Stimulated activated CD4-positive, alpha-beta T cell treated with anti-CD3 and anti-CD28 coated beads, Interleukin-15, amount 100 ng/mL, for 1 hour (primary cell): ENCODE measurements at places on chromosomes 5 and 9.

DNA sequence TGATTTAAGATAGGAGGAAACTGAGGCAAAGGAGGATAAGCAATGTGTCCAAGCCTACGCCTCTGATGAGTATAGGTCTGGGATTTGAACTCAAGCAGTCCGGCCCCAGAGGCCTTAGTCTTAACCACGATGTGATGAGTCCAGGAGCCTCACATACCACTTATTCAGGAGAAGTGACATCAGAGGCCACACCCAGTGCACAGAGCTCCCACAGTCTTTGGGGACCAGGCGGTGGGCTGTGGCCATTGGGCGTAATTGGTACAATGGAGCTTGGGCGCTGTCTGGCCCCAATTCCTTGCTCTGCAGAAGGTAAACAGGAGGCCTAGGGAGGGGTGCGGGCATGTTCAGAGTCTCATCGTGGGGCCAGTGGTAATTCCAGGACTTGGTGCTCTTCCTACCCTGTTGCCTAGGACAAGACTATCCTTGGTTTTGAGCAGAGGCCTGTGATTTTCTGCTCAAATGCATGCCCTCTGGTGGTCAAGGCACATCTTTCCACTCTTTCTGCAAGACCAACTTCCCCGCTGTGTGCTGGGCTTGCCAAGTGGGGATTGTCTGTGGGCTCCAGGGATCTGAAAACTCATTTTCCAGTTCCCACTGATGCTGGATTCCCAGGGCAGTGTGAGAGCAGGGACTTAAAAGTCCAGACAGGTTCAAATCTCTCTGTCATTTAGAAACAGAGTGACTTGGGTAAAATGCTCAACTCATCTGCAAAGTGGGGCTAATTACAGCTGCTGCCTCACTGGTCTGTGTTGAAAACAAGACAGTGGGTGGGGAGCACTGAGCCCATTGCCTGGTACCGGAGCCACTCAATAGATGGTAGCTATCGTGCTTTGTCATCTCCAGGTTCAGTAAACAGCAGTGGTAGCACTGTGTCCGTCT, 15.8 kb downstream of the NDST1 start:
- DNase-seq, result no peak

- no peak for DNase-seq
These were observed 199.2 kb upstream of the ANKRD55 start for GRCh38 chr5:56432321-56432720.

DNA sequence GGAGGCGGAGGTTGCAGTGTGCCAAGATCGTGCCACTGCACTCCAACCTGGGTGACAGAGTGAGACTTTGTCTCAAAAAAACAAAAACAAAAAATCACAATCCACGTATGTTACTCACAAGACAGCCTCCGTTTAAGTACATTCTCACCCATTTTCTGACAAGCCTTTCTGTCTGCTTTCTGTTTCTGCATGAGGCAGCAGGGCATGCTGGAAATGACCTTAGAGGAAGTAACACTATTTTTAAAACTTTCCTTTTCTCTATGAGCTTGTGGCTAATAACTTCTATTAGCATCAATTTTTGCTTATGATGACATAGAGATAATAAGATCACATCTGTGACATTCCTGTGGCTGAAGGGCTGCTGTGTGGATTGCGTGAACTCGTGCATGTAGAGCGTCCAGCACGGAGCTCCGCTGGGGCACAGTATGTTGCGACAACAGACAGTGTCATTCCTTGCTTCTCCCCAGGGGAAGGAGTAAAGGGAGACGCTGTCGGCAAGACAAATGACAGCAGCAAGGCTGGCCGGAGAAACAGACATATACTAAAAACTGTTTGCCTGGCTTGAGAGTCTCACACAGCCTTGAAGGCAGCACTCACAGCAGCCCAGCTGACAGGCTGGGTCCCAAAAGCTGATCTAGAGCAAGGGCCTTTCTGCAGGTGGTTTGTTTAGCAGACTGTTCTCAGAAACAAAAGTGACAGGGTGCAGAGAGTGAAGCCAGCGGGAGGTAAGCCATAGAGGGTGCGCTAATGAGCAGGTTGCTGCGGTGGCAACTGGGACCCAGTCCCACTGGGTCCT, 1.6 kb downstream of the BTNL3 start:
- no peak for DNase-seq

DNA sequence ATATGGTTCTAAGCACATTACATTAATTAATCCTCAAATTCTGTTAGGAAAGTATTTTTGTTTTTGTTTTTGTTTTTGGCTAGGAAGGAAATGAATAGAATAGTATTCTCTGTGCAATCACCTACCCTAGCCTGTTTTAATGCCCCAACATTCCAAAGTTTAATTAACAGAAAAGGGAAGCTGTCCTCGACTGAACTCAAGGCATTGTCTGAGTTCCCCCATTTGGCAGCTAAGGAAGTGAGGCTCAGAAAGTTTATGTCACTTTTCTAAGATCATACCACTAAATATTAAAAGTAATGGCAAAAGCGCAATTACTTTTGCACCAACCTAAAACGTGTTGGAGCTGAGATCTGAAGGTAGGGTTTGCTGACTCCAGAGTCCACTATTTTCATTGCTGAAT, 59.8 kb downstream of the FGF1 start:
- no peak for DNase-seq

DNA sequence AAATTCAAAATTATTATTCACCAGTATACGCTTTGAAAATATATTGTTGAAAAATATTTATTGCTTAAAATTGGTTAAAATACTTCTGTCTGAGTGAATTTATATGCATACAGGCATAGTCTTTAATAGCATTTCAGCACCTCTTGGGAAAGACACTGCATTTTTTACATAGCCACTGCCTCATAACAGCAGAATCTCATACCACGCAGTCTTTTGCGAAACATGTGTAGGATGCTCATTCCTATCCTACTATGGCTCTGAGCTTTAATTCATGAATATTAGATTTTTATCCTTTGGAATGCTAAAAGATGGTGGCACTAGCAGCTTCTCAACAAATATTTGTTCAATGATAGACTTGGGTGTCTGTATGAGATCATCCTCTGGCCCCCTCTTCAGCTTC, 94.0 kb upstream of the SH3GL2 start:
- DNase-seq, result no peak

DNA sequence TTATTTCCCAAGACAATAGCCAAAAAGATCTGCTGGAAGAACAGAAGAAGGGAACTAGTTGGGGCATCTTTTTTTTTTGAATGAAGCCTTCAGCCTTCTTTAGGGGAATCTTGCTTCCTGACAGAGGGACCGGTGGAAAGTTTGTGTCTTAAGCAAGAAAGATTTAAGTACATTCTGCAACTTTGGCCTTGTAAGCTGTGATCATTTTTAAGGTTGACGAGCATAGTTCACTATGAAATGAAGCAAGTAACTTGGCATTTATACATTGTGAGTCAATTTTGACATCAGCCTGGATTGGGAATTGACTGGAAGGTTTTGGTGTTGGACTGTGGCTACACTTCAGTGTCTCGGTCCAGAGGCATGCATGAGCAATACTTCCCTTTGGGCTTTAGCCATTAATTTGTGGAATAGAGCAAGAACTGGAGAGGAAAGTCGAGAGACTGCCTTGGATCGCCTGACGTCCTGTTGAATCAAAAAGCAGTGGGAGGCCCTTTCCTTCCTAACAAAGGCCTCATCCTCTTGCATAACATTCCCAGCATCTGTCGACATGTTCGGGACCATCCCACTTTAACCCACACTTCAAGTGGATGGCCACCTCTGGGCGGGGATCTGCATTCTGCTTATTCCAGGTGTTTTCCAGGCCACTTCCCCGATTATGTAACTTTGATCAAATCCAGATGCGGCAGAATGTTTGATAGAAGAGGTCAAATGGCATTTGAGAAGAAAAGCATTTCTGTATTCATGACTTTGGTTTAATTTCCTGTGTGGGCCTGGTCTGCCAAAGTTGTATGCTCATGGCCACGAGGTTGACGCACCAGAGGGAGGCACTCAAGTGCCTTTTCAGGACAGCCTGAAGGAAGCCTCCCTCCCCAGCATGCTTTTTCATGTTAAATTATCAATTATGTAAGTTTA, 12.5 kb downstream of the ABL1 start:
- no peak for DNase-seq

- no peak for DNase-seq
These were observed 386.0 kb upstream of the KLF4 start for GRCh38 chr9:107875571-107875980.

DNA sequence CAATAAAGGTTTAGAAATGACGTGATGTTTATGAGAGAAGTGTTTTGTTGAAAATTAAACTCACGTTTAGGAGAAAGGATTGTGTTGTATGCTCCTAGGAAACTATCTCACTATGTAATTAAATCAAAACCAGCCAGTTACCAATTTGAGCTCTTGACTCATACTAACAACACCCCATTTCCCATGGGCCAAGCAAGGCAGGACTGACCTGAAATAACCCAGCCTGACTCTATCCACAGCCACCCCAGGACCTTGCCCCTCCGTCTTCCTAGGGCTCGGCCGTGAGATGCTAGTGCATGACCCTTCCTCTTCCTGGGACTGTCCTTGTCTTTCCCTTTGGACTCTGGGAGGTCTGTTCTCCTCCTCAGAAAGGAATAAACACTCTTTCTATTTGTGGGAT, 16.4 kb downstream of the TLR4 start:
- DNase-seq, result no peak

GRCh38 chr5:179270581-179271427, 74.5 kb downstream of the ADAMTS2 start:
- DNase-seq, result no peak

- no peak for DNase-seq
These were observed 9.7 kb downstream of the PTGER4 start for GRCh38 chr5:40689438-40689837.

GRCh38 chr5:154044581-154044980, 5.8 kb downstream of the MFAP3 start:
- DNase-seq, result no peak

- no peak for DNase-seq
These were observed 196.7 kb downstream of the SREK1 start for GRCh38 chr5:66340786-66341185.

- DNase-seq, result no peak
These were observed 206.0 kb upstream of the WWC1 start for GRCh38 chr5:168085261-168086031.

GRCh38 chr5:73103870-73104299, 16.5 kb upstream of the TMEM171 start:
- no peak for DNase-seq

- DNase-seq, result no peak
These were observed 571.8 kb upstream of the CLINT1 start for GRCh38 chr5:158430798-158431167.

DNA sequence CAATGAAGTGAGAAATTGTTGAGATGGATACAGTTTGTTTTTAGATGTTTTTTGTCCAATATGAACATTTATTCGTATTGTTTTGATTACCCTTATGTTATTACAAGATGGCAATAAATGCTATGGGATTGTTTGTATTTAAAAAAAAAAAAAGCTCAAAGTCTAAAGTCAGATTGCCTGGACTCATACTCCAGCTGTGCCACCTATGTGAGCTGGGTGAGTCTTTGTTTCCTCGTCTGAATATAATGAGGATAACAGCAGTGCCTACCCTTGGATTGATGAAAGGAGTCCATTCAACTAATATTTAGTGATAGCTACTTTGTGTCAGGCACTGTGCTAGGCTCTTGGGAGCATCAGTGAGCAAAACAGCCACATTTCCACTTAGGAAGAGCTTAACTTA, 14.6 kb upstream of the CCNJL start:
- no peak for DNase-seq

DNA sequence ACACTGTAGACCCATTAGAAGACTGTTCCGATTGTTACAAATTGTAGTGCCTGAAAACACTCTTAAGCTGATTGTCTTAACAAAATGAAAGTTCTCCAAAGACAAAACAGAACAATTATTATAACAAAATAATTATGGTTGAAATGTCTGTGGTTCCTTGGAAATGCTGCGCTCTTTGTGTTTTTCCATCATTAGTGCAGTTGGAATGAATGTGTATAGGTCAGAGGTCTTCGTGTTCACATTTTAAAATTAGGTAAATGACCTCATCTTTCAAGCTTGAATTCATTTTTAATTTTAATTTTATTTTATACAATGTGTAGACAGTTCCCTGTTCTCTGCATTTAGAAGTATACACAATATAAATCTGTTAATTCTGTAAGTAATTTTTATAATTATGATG, 56.7 kb upstream of the NXNL2 start:
- no peak for DNase-seq

GRCh38 chr9:19577411-19577810, 168.6 kb downstream of the ACER2 start:
- no peak for DNase-seq

DNA sequence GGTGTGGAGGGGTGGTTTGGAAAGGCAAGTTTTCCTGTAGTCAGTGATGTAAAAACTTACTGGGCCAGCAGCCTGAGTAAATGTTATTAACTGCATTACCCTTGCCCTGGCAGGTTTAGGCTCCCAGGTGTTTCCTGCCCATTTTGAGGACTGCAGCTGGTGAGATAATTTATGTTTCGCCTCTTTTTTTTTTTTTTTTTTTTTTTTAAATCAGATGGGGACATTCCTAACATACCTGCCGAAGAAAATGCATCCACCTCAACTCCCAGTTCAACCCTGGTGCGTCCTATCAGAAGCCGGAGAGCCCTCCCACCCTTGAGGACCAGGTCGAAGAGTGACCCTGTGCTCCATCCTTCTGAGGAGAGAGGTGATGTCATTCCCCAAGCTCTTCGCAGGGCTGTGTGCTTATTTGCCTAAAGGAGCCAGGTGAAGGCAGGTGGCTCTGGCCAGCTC, 60.6 kb downstream of the ENTREP1 start:
- DNase-seq, result no peak

DNA sequence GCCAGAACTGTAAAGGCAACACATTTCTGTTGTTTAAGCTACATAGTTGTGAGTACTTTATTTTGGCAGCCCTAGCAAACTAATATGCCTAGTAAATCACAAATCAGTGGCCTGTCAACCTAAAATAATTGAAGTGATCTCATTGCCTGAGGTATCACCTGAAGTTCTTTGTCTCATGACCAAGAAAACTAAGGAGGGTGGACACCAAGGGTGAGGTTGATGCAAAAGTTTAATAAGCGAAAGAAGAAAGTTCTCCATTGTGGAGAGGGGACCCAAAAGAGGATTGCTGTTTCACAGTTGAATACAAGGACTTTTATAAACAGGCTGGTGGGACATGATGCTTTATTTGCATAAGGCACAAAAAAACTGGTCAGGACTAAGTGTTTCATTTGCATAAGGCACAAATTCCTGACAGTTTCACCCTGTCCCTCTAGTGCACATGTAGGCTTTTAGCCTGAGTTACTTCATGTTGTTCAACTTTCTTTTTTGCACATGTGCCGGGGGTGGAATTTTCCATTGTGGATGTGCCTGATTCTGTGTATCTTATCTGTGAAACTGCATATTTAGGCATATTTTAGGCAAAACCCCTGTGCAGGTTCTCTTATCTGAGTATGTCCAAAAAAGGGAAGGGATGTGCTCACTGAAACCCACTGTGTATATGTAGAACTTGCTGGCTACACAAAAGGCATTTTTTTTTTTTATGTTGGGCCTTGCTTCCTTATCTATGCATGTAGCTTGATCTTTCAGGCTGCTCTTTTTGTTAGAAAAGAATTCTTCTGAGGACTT, 108.6 kb upstream of the RAI14 start:
- no peak for DNase-seq

- no peak for DNase-seq
These were observed 65.7 kb upstream of the BASP1 start for GRCh38 chr5:17151686-17152085.

- no peak for DNase-seq
These were observed 25.5 kb downstream of the PLAC8L1 start for GRCh38 chr5:146079695-146080373.

- no peak for DNase-seq
These were observed 54.8 kb upstream of the HMHB1 start for GRCh38 chr5:143757116-143757515.
